ENCODE measurements at places on chromosomes 1 and 21. TPM values are rescaled to one million over a fixed set of nuclear protein-coding genes. Genes with fewer than 3 reads are reported as not detected.
A peak's percentile ranks its signal among the peaks of the same experiment; 100 is the strongest.

- no peak for DNase-seq
Measured at GRCh38 chr1:192598589-192598988, 23.0 kb downstream of the RGS1 start.

GRCh38 chr1:13706046-13706445, 6.1 kb downstream of the PRDM2 start:
- no peak for DNase-seq

- DNase-seq, result no peak
Measured at GRCh38 chr1:37305841-37306240, 168.5 kb upstream of the ZC3H12A start.

- peak; percentile 97 for DNase-seq
Measured at GRCh38 chr1:109370712-109371340, 26.9 kb downstream of the SORT1 start.

GRCh38 chr1:179742291-179742690, 800 bp upstream of the FAM163A start:
- DNase-seq, result no peak

GRCh38 chr1:203569490-203570318, 56.9 kb upstream of the ATP2B4 start:
- peak; percentile 83 for DNase-seq

The SEMA4A gene
- total RNA-seq, result 0.28 TPM

The ADAMTS4 gene
- total RNA-seq, result 0.72 TPM

The SH3D21 gene
- 1.9 TPM for total RNA-seq

The DAB1 gene
- 0.56 TPM for total RNA-seq

Data from IMR-90 (cell line).